ENCODE measurements at places on chromosomes 6 and 20.

DNA sequence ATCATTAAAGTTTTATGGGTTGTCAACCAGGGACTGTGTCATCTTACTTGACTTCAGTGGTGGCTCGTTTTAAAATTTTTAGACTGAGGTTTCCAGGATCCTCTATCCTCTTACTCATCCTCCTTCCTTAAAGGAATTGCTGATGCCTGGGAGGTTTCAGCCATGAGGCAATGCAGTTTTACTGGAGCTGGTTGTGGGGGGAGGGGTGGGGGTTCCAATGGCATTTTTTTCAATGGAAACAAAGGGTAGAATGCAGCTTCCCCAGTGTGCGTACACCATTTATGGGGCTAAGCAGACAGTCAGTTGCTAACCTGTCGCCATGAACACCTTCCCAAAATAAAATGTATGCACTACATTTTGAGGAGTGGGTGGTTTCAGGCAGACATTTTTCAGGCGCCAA, 88.0 kb downstream of the METTL24 start:
- no peaks in the 10 kb centered on the region for H3K36me3 ChIP-seq
- no peak for DNase-seq
- no peaks in the 10 kb centered on the region for H3K4me1 ChIP-seq
- H3K27ac ChIP-seq = no peak overlapping the region
- no peaks in the 10 kb centered on the region for H3K27me3 ChIP-seq

GRCh38 chr6:41680182-41680965, 42.1 kb downstream of the MDFI start:
- H3K4me1 ChIP-seq = peaks cover 24% of the 10 kb centered on the region
- H3K36me3 ChIP-seq = peaks cover 13% of the 10 kb centered on the region
- no peak for DNase-seq
- no peak overlapping the region for H3K27ac ChIP-seq

- H3K4me1 ChIP-seq = no peaks in the 10 kb centered on the region
- H3K27ac ChIP-seq = no peak overlapping the region
- H3K4me3 ChIP-seq = no peak overlapping the region
- H3K36me3 ChIP-seq = no peaks in the 10 kb centered on the region
- H3K27me3 ChIP-seq = no peaks in the 10 kb centered on the region
- DNase-seq = no peak
Measured at GRCh38 chr6:12944001-12944400, 227.4 kb downstream of the PHACTR1 start.

- H3K4me1 ChIP-seq = no peaks in the 10 kb centered on the region
- no peaks in the 10 kb centered on the region for H3K36me3 ChIP-seq
- no peak for DNase-seq
- no peak overlapping the region for H3K27ac ChIP-seq
Measured at GRCh38 chr20:49469060-49469459, 13.4 kb downstream of the KCNB1 start.

- H3K4me3 ChIP-seq = no peak overlapping the region
- DNase-seq = peak; percentile 10
- H3K4me1 ChIP-seq = no peaks in the 10 kb centered on the region
Measured at GRCh38 chr20:25070821-25071473, 11.0 kb downstream of the VSX1 start.

GRCh38 chr6:4264081-4264480, 128.7 kb upstream of the ECI2 start:
- DNase-seq = no peak
- H3K4me1 ChIP-seq = no peaks in the 10 kb centered on the region
- H3K27ac ChIP-seq = no peak overlapping the region
- no peaks in the 10 kb centered on the region for H3K36me3 ChIP-seq
